SW 1271 (cell line): ENCODE measurements at places on chromosomes 5 and 9.
A peak's percentile ranks its signal among the peaks of the same experiment; 100 is the strongest.

DNA sequence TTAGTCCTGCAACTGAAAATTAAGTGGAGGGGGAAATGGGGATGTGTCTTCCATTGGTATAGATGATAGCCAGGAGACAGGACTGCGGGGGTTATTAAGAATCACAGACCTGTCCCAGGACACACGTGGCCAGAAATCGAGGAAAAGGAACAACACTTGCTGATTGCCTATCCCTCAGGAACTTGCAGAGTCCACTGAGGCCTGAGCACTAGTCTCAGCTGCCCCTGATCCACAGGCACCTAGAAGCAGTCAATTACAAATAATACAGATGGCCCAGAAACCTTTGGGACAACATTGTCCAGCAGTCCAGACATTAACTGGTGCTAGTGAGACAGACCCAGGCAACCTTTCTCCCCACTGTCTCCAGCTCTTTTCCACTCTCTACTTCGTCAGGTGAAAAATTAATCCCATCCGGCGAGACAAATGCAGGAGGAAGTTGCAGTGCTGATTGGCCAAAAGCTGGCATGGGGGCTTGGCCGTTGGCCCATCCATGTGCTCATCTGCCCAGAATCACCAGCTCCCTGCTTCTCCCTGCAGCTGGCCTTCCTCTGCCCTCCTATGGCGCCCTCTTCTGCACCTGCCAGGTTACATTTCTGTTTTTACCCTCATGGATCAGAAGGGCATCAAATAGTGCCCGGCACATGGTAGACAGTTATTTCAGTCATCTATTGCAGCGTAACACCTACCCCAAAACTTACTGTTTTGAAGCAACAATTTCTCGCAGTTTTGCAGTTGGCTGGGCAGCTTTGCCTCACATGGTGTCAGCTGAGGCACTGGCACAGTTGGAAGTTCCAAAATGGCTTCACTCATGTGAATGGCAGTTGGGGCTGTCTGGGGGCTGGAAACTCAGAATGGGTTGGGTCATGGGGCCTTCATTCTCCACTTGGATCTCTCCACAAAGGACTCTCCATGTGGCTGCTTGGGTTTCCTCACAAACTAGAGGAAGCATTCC is 3.6 kb upstream of the B4GALT1 start:
- peak; percentile 7 for DNase-seq

GRCh38 chr5:179867476-179867875 is 8.9 kb upstream of the MRNIP start:
- no peak for DNase-seq

GRCh38 chr5:42912184-42912798 is 100.6 kb upstream of the SELENOP start:
- peak; percentile 72 for DNase-seq

DNA sequence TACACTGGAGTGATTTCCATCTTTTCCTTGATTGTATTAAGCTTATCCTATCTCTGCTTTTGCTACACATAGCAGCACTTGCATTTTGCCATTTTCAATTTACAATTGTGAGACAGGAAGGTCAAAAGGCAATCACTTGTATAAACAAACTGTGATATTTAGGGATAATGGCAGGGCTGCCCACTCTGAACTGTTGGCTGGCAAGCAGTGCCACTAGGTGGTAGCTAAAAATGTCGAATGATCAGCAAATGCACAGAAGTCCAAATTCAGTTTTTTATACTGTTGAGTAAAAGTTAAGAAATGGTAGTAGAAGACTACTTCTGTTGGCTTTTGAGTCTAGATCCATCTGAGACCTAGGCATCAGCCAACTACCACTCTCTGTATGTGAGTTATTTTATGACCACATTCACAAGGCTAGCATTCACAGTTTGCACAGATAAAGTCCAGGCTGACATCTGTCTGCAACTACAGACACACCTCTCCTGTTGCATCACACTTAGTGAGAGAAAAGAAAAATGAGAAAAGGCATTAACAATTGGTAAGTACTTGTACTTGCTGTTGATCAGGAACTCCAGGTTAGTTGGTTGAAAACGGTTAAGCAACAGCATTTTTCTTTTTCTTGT is 108.8 kb upstream of the ASTN2 start:
- no peak for DNase-seq

DNA sequence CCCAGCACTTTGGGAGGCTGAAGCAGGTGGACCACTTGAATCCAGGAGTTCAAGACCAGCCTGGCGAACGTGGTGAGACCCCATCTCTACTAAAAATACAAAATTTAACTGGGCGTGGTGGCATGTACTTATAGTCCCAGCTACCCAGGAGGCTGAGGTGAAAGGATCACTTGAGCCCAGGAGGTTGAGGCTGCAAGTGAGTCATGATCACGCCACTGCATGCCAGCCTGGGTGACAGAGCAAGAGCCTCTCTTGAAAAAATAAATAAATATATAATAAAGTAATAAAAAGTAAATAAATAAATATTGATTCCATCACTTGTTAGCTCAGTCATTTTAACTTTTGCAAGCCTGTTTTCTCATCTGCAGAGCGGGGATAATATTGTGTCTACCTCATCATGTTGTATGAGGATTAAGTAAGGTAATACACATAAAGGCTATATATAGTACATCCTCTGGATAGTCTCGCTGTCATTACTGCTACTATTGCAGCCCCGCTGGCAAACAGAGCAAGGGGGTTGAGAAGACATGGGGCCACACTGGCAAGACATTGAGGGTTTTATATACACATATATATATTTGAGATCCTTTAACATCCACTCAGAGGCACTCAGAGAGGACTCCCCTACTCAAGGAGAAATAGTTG is 210.9 kb downstream of the C9orf152 start:
- no peak for DNase-seq

DNA sequence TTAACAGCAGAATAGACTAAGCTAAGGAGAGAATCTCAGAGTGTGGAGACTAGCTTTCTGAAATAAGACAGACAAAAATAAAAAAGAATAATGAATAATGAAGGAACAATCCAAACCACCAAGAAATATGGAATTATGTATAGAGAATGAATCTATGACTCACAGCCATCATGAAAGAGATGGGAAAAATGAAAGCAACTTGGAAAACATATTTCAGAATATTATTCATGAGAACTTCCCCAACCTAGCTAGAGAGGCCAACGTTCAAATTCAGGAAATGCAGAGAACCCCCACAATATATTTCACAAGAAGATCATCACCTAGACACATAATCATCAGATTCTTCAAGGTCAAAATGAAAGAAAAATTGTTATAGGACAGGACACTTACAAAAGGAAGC is 349.0 kb upstream of the MPDZ start:
- no peak for DNase-seq

- peak; percentile 69 for DNase-seq
These were observed 599 bp downstream of the NMRK1 start for GRCh38 chr9:75087289-75087823.

DNA sequence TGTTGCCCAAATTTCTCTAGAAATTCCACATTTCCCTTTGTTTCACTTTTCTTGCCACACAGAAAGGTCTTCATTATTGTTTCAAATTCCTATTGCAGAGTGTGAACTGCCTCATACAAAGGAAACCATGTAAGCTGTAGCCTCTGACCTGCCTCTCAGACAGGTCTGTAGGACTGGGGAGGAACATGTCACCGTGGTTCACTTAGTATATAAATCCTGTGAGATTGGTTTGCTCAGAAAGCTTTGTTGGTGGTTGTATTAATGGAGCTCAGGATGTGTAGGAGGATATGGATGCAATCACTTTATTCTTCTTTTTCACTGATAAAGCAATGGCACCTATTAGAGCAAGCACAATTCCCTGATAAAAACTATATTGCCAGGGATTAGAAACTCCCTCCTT is 4.2 kb downstream of the SGCD start:
- no peak for DNase-seq

DNA sequence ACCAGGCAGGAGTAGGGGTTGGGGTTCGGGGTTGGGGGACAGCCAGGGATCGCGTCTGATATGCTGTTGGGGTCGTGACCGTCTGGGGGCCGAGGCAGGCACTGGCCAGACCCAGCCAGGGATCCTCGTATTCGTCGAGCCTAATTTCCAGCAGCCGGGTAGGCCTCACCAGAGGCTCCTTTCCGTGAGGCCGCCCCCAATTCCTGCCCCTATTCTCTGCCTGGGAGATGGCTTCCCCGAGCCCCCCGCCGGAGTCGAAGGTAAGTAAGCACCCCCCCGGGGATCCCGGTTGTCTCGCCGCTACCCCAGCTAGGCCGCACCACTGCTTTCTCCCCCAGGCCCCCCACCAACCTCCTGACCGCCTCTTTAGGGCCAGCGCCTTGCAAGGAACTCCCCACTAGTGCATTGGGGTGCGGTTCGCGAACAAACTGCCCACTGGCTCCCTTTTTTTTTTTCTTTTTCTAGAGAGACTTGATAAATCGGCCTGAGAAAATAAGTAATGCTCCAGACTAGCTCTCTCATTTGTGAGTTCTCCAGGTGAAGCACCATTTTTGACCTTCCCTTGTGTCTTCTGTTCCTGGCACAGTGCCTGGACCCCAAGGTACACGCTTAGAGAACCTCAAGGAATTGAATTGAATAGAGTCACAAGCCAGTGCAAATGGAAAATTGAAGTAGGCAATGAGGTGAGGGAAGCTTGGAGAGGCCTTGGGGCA is 435 bp downstream of the ZNF189 start:
- no peak for DNase-seq

DNA sequence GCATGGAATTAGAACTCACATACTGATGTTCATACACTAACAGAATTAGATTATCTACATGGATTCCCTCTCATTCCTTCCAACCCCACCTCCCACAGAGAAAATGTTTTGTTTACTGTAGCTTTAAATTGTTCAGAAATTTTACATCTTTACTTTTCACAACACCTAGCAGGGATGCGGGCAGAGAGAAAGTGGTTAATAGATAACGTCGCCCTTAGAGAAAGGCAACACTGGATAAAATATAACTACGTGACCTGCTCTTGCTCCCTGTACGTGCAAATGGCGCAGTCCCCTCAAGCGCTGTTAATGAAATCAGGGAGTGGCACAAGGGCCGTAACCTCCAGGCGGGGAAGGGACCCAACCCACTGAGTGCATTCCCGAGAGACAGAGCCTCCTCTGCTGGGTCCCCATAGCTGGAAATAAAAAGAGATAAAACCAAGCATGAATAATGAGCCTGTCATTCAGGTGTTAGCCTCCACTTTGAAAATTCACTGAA is 125.3 kb upstream of the DAPK1 start:
- no peak for DNase-seq

DNA sequence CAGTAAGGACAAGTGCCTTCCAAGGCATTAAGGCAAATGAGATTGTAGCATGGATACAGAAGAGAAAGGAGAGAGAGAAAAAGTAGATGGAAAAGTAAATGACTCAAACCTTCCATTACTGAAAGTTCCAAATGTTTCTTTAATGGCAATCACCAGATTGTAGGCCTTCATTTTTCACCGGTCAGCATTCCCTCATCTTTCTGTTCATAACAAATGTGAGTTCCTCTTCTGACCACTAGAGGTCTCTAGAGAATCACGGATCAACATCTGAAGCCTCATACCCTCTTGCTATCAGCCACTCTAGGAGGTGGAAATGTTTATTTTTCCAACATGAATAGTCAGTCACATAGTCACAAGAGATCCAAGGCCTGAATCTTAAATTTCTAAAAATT is 73.6 kb upstream of the RPS23 start:
- peak; percentile 67 for DNase-seq

GRCh38 chr5:87526131-87526530 is 113.4 kb upstream of the CCNH start:
- no peak for DNase-seq

- DNase-seq = no peak
These were observed 424.8 kb downstream of the TMEM38B start for GRCh38 chr9:106119176-106119575.

GRCh38 chr5:41511241-41511640 is 840 bp upstream of the PLCXD3 start:
- no peak for DNase-seq

- DNase-seq = no peak
These were observed 15.2 kb downstream of the NACC2 start for GRCh38 chr9:136079916-136080246.

- no peak for DNase-seq
These were observed 603.6 kb downstream of the IRX1 start for GRCh38 chr5:4199049-4199841.

DNA sequence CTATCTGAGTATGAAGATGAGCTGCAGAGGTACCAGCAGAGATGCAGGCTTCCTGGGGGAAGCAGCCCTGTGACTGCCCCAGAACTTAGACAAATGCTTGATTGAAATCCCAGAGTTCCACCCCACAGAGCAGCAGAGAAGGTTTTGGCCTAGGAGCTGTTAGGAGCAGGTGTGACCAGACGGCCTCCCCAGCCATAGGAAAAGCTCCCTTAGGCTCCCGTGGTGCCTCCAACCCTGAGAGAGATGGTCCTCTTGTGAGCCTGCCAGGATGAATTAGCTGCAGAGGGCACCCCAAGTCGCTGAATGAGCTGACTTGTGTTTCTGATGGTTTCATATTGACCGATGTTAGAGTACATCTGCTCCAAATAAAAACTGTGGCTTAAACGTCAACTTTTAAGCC is 22.1 kb downstream of the NTRK2 start:
- DNase-seq = no peak

DNA sequence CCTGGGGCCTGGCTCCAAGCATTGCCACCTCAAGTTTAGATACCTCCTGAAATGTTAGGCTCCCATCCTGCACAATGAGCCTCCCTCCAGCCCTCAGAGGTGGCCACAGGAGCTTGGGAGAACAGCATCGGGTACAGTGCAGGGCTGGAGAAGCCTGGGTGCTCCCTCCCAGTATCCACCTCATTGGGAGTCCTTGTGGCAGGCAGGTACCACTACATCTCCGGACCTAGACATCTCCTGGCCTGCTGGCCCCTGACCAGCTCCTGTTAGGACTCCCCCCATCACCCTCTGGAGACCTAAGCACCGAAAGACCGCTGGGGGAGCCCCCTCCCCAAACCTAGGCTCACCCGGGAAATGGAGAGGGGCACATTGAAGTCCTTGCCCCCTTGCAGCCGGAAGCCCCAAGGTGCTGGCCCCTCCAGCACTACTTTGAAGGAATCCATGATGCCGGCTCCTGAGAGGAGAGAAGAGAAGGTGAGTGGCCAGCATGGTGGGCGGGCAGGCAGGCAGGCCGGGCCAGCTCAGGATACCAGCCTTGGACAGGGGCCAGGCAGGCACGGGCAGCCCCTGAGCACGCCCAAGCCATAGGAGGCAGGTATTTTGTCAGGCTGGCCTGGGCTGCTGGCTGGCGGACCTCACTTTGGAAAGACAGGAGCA is 1.2 kb downstream of the PDLIM7 start:
- DNase-seq = peak; percentile 80

DNA sequence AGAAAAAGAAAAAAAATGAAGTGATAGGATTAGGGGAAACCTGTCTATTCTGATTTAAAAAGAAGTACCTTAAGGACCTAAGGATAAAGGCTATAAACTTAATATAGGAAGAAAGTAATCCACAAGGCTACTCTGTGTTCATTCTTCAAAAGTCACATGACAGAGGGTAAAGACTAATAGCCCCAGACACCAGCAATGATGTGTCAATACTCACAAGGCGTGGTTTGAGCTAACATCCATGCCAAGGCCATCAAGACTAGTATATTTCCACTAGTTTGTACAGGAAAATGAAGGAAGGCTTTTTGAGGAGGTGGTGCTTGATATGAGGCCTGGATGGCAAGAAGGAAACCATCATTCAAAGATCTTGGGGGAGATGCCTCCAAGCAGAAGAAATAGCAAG is 49.7 kb upstream of the TEX48 start:
- DNase-seq = no peak

- DNase-seq = no peak
These were observed 31.7 kb downstream of the GPR21 start for GRCh38 chr9:123065196-123065595.
